ENCODE measurements at places on chromosomes 3 and 15. TPM values are rescaled to one million over a fixed set of nuclear protein-coding genes. Genes with fewer than 3 reads are reported as not detected.
A peak's percentile ranks its signal among the peaks of the same experiment; 100 is the strongest.

DNA sequence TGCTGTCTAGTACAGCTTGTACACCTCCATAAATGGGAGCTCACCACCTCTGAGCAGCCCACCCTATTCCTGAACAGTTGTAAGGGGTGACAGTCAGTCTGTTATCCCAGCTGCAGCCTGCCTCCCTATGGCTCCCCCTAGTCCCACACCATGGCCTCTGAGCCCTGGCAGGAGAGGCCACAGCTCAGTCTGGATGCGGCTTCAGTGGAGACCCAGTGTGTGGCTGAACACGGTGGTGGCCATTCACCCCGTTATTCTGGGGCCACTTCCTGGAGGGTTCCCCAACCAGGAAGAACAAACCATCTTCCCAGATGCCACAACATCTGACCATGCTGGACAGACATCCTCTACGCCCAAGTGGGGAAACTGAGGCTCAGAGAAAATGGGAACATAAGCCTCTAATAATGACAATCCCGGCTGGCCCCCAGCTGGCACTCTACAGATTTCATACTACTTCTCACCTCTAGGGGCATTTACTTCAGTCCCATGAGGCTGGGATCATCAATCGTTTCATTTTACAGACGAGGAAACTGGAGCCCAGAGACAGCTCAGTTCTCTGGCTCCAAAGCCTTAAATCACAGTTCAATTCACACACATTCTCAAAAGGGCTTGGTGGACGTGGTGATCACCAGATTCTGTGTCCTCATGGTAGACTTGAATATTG lies 9.2 kb upstream of the GRIP2 start:
- peak; percentile 83 for DNase-seq

DNA sequence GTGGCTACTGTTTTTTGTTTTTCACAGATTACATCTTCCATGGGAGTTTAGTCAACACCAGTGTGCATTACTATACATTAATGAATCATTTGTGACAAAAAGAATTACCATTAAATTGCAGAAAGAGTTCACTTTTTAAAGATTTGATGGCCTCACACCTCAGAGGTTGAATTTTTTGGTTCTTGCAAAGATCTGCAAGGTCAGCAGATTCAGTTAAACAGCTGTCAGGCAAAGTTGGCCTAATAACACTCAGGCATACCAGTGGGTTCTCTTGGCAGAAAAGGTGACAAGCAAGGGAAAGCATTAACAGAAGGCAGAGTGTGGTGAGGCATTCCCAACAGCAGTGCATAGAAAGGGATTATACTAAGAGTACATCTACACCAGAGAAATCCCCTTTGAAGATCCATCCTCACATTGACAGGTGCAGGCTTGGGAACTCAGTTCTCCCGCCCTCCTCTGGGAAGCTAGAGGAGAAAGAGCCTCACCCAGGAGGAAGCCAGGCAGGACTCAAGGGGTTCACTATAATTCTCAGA lies 24.3 kb upstream of the PTX3 start:
- no peak for DNase-seq

DNA sequence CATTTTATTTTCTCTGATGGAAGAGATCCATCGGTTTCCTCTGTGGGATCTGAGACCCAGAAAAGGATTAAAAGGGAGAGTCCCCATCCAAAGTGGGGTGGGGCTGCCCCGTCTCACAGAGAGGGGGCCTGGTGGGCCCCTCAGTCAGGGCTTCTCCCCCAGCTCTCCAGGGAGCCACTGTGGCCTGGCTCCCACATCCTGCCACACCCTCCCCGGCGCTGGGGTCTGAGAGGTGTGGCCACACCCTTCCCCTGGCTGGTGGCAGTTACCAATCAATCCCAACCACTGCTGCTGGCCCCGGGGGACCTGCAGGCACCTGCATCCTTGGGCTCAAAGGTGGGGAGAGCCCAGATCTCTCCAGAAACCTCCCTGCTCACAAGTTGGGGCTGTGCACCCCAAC lies 161.8 kb upstream of the IQSEC1 start:
- peak; percentile 68 for DNase-seq

- no peak for DNase-seq
Measured at GRCh38 chr3:125061170-125061569, 5.4 kb upstream of the HEG1 start.

Gene MEIS2
- total RNA-seq, result 0.67 TPM
